NCI-H2029 (cell line): ENCODE measurements at places on chromosomes 3 and 15.

- DNase-seq, result no peak
These were observed 19.5 kb downstream of the PSTPIP1 start for GRCh38 chr15:77014132-77015081.

GRCh38 chr3:46672349-46672695, 21.2 kb downstream of the ALS2CL start:
- no peak for DNase-seq

- DNase-seq, result peak; percentile 44
These were observed 1.1 kb downstream of the EHD4 start for GRCh38 chr15:41971089-41971894.

- DNase-seq, result no peak
These were observed 64.0 kb downstream of the SLC9C1 start for GRCh38 chr3:112230033-112230432.

DNA sequence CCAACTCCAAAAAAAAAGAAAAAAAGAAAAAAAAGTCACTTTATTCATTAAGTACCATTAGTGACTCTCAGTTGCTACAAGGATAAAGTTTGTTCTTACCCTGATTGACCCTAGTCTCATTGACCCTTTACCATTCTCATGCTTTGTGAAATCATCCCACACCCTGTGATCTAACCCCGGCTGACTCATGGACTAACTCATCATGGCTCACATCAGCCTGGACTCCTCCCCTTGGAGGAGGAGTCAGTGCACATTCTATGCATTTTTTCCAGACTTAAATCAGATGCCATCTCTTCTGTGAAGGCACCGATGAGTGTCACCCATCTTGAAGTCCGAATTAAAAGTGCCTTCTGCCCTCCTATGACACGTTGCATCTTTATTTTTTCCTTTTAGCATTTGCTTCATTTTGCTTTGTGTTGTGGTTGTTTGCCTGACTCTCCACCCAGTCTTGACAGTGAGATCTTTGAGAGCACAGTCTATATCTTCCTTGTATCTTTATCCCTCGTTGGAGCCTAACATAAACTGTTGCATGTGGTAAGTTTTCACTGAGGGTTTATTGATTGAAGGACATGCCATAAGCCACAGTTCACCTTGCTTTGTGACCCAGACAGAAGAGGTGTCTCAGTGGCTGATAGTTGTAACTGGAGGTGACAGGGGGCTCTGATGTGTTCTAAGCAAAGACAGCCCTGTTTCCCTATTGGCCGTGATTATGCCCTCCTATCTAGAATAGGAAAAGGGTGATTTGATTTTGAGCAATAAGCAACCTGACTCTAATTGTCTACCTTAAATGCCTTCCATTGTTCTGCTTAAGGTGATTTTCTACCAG, 72.1 kb downstream of the IL1RAP start:
- no peak for DNase-seq

GRCh38 chr15:30041868-30042267, 40.9 kb upstream of the GOLGA8J start:
- no peak for DNase-seq

- DNase-seq, result peak; percentile 92
These were observed 1.5 kb upstream of the LIMD1 start for GRCh38 chr3:45592830-45593707.

GRCh38 chr15:91555312-91555711, 298.2 kb upstream of the SLCO3A1 start:
- no peak for DNase-seq

- DNase-seq, result no peak
These were observed 2.5 kb downstream of the RSL24D1 start for GRCh38 chr15:55194256-55194655.

- DNase-seq, result no peak
These were observed 24.7 kb downstream of the EOGT start for GRCh38 chr3:68988740-68989139.

- DNase-seq, result no peak
These were observed 71.3 kb upstream of the HES1 start for GRCh38 chr3:194064380-194065332.

DNA sequence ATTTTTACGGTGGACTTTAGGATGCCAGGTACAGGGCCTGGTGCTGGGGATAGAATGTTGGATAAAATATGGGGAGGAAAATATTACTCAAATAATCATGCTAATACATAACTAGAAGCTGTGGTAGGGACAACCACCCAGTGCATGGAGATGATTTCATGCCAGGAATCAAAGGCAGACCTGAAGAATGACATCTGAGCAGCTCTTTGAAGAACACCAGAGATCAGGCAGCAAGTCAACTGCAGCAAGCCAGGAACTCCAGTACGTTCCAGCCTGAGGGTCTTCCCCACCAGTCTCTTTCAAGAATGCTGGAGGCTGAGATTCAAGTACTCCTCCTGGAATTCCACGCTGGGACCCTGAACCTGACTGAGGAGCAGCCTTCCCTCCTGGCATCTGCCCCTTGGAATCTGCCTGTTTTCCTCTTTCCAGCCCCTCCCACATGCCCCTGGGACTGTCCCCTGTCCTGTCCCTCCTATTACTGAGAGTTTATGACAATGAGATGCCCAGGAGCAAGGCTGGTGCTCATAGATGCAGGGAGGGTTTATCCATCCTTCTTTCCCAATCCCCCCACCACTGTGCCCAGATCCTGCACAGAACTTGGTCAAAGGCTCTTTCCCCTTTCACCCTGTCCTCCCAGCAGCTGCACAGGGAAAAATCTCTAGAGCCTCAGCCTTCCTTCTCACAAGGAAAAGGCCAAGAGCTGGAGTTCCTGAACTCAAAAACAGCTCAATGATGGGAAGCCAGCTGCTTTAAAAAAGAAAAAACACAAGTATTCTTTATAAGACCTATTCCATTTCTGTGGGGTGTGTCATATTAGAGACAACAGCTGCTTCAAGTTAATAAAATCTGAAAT, 68.0 kb downstream of the PDZRN3 start:
- no peak for DNase-seq

DNA sequence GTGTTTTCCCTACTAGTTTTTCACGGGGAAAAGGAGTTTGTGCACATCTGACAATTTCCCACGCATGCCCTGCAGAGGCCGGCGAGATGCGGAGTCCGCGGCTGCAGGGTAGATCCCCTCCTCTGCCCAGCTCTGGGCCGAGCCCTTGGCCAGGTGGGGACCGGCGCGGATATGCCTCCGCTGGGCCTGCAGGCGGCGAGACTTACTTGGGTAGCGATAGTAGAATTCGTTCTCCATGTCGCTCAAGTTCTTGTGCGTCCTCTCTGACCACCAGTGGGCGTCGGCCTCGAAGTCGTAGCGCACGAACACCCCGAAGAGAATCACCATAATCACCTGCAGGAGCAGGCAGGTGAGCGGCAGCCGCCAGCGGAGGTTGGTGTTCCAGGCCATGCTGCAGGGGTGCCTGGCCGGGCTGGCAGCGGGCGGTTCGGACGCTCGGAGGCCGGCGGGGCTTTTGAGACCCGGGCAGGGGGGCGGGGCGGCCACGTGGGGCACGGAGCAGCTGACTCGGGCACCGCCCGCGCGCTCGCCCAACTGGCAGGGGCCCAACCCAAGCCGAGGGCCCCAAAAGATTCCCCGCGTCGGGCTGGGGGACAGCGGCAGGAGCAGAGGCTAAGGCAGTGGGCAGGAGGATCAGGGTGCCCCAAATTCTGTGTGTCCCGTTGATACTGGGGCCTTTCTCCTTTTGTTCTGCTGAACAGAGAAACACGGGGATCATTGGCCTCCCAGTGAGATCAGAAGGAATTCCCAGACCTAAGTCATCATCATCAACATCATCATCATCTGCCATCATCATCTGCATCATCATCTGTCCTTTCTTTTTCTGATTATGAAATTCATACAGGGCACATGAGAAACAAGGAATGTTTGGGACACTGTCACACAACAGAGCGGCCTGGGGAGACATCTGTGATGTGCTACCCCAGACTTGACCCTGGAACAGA, at the start of gene RHCG:
RHCG (minus strand) TSS at position 429 of the 944 bp plus-strand sequence; CDS start at position 390, 39 bp downstream.
- DNase-seq, result no peak

GRCh38 chr3:58536501-58537411, at the start of gene ACOX2:
ACOX2 (minus strand) TSS chr3:58537190; CDS start chr3:58535106, 2,084 bp downstream.
- peak; percentile 31 for DNase-seq

- DNase-seq, result no peak
These were observed 78.2 kb downstream of the NEDD4 start for GRCh38 chr15:55915221-55915620.

- DNase-seq, result no peak
These were observed 69.1 kb downstream of the HERC2 start for GRCh38 chr15:28252831-28253230.

DNA sequence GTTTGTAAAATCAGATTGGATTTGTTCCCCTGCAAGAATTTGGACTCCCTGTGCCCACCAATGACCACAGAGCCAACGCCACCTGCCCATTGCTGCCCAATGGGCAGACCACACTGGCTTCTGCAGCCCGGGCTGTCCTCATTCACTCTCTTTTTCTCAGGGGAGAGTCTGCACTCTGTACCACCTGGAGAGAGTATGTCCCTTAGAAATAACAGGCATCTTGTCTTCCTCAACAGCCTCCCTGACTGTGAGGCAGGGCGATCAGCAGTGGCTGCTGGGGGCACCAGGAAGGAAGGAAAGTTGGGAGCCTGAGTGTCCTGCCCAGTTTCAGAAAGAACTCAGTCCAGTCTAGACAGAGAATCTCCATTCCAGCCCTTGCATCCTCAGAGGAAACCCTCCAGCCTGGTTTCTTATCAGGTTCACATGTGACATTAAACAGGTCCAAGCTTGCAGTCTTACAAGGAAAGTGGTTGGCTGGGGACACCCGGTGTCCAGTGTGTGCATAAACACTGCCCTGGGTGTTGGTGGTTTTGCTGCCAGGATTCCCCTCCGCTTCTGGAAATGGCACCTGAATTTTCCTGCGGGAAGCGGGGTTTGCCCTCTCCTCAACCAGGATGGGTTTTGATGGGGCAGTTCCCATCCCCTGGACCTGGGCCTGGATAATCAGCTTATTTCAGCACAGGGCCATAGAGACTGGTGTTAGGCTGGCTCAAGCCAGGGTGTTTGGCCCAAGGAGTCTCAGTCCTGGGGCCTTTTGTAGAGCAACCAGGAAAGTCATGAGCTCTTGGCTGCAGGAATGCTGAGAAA, 37.2 kb downstream of the SSUH2 start:
- peak; percentile 51 for DNase-seq

GRCh38 chr3:152225201-152225600, 43.5 kb upstream of the MBNL1 start:
- DNase-seq, result no peak

DNA sequence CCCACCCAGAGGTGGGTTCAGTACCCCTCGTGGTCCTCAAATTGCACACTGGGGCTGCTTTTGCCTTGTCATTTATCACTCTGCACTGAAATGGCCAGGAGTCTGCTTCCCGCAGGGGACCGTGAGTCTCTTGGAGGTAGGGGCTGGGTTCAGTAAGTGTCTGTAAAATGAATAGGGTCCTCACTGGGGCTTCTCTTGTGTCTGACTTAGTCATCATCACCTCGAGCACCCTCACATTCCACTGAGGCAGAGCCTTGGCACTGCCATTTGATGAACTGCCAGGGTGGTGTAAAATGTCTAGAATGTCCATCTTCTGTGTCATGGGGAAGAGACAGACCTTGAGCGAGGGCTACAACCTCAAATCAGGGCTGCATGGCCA, 61.0 kb upstream of the RYK start:
- no peak for DNase-seq

GRCh38 chr3:58074116-58074715, 66.0 kb downstream of the FLNB start:
- DNase-seq, result no peak

DNA sequence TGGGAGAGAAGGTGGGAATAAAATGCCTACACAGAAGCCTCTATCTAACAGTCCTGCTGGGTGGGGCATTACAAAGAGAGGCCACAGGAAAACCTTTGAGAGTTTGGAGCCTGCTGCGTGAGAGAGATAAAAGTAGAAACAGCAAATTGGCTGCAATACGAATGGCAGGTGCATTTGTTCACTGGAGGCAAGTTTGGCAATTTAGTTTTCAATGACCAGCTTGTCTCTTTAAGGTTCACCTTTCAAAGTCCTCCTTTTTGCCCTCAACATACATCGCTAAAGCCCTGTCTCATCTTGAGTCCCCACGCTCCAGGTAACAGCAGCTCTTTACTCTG, 405.7 kb downstream of the LSAMP start:
- no peak for DNase-seq

DNA sequence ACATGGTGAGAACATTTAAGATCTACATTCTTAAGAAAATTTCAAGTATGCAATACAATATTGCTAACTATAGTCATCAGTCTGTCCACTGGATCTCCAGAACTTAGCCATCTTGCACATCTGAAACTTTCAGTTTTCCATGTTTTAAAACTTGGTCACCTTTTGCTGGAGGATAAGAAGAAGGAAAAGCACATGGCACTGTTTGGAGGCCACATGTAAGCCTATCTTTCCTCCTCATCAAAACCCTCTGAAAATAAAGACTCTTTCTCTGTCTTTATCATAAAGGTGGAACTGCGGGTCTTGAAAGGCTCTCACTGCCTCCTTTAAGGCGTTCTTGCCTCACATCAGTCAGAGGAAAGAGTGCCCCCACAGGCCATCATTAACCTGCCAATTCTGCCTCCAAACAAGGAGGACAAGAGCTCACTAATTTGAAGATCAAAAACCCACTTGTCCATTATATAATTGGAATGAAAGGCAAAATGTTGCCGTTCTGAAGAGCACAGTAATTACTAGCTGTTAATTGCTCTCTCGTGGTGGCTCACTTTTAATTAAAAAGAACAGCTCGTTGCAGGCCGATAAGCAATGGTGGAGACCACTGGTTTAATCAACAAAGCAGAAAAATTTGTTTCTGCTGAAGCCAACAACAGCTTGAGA, 157.8 kb downstream of the MECOM start:
- DNase-seq, result no peak

GRCh38 chr15:46853600-46853999, 863.7 kb upstream of the SEMA6D start:
- no peak for DNase-seq

GRCh38 chr3:46129588-46130272, 78.4 kb downstream of the CCR1 start:
- DNase-seq, result no peak

DNA sequence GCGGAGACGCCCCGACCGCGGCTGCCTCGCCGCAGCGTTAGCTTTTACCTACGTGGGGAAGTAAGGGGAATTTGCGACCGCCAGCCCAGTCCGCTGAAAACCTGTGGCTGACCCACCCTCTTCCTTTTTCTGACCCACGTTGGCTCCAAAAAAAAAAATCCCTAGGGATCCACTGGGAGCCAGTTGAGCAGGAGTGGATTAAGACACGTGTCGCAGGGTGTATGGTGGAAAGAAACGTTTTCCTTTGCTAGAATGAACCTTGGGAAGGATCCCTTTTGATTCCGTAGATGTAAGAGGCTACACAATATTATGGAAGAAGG, 575 bp upstream of the PCYT1A start:
- peak; percentile 37 for DNase-seq

GRCh38 chr3:108123326-108123725, 32.5 kb upstream of the CD47 start:
- no peak for DNase-seq

DNA sequence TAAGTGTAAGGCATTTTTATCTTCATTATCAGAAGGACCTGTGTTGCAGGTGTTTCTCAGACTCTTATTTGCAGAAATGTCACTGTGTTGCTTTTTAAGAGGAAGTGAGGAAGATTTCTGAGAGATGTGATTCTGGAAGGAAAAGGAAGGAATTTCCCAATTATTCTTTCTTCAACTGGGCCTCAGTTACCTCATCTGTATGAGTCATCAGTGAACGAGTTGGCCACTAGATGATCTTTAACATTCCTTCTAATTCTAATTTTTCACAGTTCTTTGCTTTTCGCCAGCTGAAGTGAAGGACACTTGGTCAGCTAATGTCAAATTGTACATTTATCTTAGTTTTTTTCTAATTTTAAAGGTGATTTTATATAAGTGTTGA, 28.9 kb downstream of the CLEC3B start:
- no peak for DNase-seq
